ENCODE measurements at places on chromosomes 2 and 18.

DNA sequence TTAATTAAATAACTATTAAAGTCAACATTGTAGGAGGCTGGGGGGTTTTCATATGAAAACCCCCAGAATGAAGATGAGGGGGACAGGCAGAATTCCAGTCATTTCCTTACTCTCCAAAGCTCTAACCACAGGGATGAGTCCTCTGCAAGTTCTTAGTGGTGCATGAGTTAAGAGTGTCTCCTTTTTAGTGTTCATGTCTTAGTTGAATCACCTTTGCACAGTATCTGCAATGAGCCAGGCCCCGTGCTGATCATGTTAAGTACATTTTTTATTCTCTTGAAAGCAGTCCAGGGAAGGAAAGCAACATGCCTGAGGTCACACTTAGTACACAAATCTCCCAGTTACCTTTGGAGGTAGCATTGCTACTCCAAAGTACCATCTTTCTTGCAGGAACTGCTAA, 25.7 kb upstream of the MSGN1 start:
- H3K36me3 ChIP-seq, result no peaks in the 10 kb centered on the region
- DNase-seq, result no peak
- peaks cover 53% of the 10 kb centered on the region for H3K4me1 ChIP-seq

DNA sequence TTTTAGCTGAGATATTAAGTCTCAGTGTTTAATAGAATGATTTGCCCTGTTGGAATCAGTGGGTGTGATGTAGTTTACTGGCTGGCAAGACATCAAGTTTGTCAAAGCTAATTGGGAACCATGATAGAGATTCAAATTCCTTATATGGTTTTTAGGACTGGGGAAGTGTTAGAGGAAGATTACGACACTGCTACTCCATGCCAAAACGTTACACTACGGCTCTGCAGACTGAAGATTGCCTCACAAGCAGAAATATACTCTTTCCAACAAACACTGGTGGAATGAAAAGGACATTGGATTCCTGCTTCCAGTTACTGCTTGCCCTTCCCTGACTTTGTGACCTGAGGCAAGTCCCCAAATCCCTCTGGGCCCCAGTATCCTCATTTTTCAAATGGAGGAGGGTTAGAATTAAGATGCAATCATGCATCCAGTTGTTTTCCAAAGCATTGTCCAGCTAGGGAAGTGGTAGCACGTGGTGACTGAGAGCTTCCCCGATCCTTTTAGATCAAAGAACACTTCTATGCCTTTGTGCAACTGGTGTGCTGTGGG, 147.6 kb downstream of the CDC42EP3 start:
- DNase-seq, result no peak
- H3K27me3 ChIP-seq, result no peaks in the 10 kb centered on the region
- no peaks in the 10 kb centered on the region for H3K36me3 ChIP-seq
- H3K27ac ChIP-seq, result peak overlapping the region; percentile 23

GRCh38 chr2:176149939-176150583, 1.3 kb upstream of the HOXD4 start:
- H3K27me3 ChIP-seq, result peaks cover 100% of the 10 kb centered on the region
- H3K36me3 ChIP-seq, result no peaks in the 10 kb centered on the region
- DNase-seq, result no peak
- no peak overlapping the region for H3K27ac ChIP-seq

- H3K27ac ChIP-seq, result no peak overlapping the region
- H3K27me3 ChIP-seq, result no peaks in the 10 kb centered on the region
- no peaks in the 10 kb centered on the region for H3K36me3 ChIP-seq
- no peak for DNase-seq
Observed at GRCh38 chr18:51861046-51861445, 479.0 kb upstream of the DCC start.

GRCh38 chr18:34039201-34039600, 185.5 kb downstream of the NOL4 start:
- no peak overlapping the region for H3K4me3 ChIP-seq
- no peak overlapping the region for H3K27ac ChIP-seq

DNA sequence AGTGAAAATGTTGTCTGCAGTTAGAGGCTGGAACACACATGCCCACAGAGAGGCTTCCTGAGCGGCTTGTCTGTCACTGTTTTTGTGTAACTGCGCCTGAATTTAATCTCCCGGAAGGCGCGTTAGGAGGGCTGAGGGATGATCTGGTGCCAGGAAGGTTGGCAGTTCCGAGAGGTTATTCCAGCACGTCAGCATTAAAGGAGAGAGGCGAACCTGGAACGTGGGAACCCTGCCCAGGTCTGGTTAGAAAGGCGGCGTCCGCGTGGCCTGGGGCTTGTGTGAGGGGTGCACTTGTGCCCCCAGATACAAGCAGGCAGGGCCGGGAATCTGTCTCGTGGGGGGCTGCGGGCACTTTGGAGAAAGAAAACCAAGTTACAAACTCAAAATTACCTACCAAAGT, 75.3 kb downstream of the NFATC1 start:
- peak overlapping the region; percentile 11 for H3K4me3 ChIP-seq
- DNase-seq, result no peak
- H3K27me3 ChIP-seq, result no peaks in the 10 kb centered on the region
- H3K36me3 ChIP-seq, result no peaks in the 10 kb centered on the region

DNA sequence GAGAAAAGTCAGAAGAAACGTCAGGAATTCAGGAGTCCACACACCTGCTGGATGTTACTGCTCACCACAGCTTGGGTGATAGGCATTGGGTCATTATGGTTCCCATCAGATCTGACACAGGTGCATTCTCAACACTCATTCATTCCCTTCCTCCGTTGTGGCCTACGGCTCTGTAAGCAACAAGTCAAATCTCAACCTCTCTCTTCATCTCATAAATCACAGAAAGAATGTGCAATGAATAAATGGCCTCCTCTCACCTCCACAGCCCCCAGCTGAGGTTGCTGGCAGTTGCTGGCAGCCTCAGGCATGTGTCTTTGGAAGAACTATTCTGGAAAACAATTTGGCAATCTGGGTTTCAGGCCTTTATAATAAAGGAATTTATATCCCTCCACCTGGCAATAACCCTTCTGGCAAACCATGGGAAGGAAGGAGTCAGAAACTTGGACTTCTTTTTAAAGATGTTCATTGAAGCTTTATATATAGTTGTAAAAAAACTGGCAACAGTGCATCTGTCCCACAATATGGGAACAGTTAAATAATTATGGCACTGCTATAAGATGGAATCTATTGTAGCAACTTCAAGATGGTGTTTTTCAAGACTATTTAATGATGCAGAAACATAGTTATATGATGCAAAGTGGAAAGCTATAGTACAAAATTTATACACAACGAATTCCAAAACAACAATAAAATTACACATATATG, 175.4 kb downstream of the ANAPC1 start:
- no peak overlapping the region for H3K27ac ChIP-seq
- no peaks in the 10 kb centered on the region for H3K36me3 ChIP-seq
- H3K27me3 ChIP-seq, result no peaks in the 10 kb centered on the region
- peaks cover 22% of the 10 kb centered on the region for H3K4me1 ChIP-seq

- DNase-seq, result no peak
- H3K4me3 ChIP-seq, result peak overlapping the region; percentile 20
- H3K36me3 ChIP-seq, result no peaks in the 10 kb centered on the region
- H3K27me3 ChIP-seq, result no peaks in the 10 kb centered on the region
Observed at GRCh38 chr18:61554117-61554776, 221.0 kb downstream of the CDH20 start.

- no peak for DNase-seq
- no peak overlapping the region for H3K4me3 ChIP-seq
- no peaks in the 10 kb centered on the region for H3K4me1 ChIP-seq
- no peaks in the 10 kb centered on the region for H3K36me3 ChIP-seq
- H3K27me3 ChIP-seq, result no peaks in the 10 kb centered on the region
Observed at GRCh38 chr18:74331404-74331803, 15.8 kb downstream of the C18orf63 start.

DNA sequence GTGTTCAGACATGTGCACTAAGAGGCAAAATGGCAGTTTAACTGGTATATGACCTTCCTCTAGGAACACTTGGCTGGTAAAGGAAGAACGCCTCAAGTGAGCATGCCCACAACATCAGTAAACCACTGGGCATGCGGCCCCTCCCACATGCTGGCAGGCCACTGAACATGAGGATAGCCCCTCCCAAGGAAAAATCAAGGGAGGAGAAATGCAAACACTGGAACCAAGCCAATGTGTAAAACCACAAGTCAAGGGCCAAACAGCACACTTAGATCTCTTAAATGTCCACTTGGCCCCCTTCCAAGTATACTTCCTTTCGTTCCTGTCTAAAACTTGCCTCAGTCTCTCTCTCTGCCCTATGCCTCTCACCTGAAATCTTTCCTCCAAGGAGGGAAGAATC, 980.8 kb downstream of the TSN start:
- H3K36me3 ChIP-seq, result no peaks in the 10 kb centered on the region
- no peaks in the 10 kb centered on the region for H3K27me3 ChIP-seq
- no peak overlapping the region for H3K27ac ChIP-seq
- no peaks in the 10 kb centered on the region for H3K4me1 ChIP-seq
